Placental epithelial cell (primary cell): ENCODE measurements at places on chromosomes 3 and 15. TPM values are rescaled to one million over a fixed set of nuclear protein-coding genes. Genes with fewer than 3 reads are reported as not detected.

The B3GNT5 gene
- total RNA-seq, result 11.7 and 22.0 TPM in 2 replicates

The SCAANT1 gene
- not detected in 2 replicates for total RNA-seq

The IL5RA gene
- not detected in 2 replicates for total RNA-seq

The MYEF2 gene
- not detected in 2 replicates for total RNA-seq

The CNTN6 gene
- not detected in 2 replicates for total RNA-seq

The KCNMB3 gene
- 1.2 and 2.4 TPM in 2 replicates for total RNA-seq

The KBTBD13 gene
- not detected in 2 replicates for total RNA-seq

The ALG3 gene
- 29.1 and 46.0 TPM in 2 replicates for total RNA-seq

The GRM7 gene
- total RNA-seq, result not detected in 2 replicates

The NANOGP8 gene
- total RNA-seq, result not detected in 2 replicates

The FES gene
- 19.7 and 40.8 TPM in 2 replicates for total RNA-seq

The RPL39L gene
- 9.4 and 10.2 TPM in 2 replicates for total RNA-seq

The ITPR1 gene
- total RNA-seq, result 5.7 and 15.7 TPM in 2 replicates

The GRAMD1C gene
- total RNA-seq, result 0.54 and 1.6 TPM in 2 replicates

The BRK1 gene
- total RNA-seq, result 95.9 and 106 TPM in 2 replicates

The CGNL1 gene
- under 0.01 and 0.33 TPM in 2 replicates for total RNA-seq

The SIDT1 gene
- total RNA-seq, result not detected in 2 replicates

The GOLGA6A gene
- total RNA-seq, result 0.39 and 0.54 TPM in 2 replicates

The TTLL13 gene
- total RNA-seq, result not detected in 2 replicates

The TM4SF1 gene
- total RNA-seq, result 1.2 and 1.8 TPM in 2 replicates

The NAALADL2 gene
- 32.6 and 35.3 TPM in 2 replicates for total RNA-seq

The ATP13A5 gene
- total RNA-seq, result not detected in 2 replicates

The LMAN1L gene
- 0.11 TPM in 1 of 2 replicates, not detected in the other for total RNA-seq

The PIGBOS1 gene
- 6.8 and 8.6 TPM in 2 replicates for total RNA-seq

The CASR gene
- under 0.01 TPM in 1 of 2 replicates, not detected in the other for total RNA-seq

The ADGRG7 gene
- total RNA-seq, result 0.39 TPM in 1 of 2 replicates, not detected in the other

The EPHA6 gene
- total RNA-seq, result not detected in 2 replicates

The SCN10A gene
- total RNA-seq, result not detected in 2 replicates

The ZNF501 gene
- total RNA-seq, result 4.2 and 13.7 TPM in 2 replicates

The CYP11A1 gene
- 0.33 and 1.6 TPM in 2 replicates for total RNA-seq

The ITIH1 gene
- total RNA-seq, result not detected in 2 replicates

The AP3B2 gene
- total RNA-seq, result under 0.01 and 0.11 TPM in 2 replicates

The GMNC gene
- total RNA-seq, result under 0.01 TPM in 1 of 2 replicates, not detected in the other

The NR2F2 gene
- total RNA-seq, result 13.2 and 23.2 TPM in 2 replicates

The MCF2L2 gene
- under 0.01 and 0.98 TPM in 2 replicates for total RNA-seq

The TSC22D2 gene
- 17.6 and 26.3 TPM in 2 replicates for total RNA-seq

The SLC12A8 gene
- 10.2 and 25.1 TPM in 2 replicates for total RNA-seq
